Suprapubic skin (tissue), 4 donors: ENCODE measurements at places on chromosomes 12 and 14. TPM values are rescaled to one million over a fixed set of nuclear protein-coding genes. Genes with fewer than 3 reads are reported as not detected.

Gene CRIP1
- 28.6 TPM for total RNA-seq

DNA sequence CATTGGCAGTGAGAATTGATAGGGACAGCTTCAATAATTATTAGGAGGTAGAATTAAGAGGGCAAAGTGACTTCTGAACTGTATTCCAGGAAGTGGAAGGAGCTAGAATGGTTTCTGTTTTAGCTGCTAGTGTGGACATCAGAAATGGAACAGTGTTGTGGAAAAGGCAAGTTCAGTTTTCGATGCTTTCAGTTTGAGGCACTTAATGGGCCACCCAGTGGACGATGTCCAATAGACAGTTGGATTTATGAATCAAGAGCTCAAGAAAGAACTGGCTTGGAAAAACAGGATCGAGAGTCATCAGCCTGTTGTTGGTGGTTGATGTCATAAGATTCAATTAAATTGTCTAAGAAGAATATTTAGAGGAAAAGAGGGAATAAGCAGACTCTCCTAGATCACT is 136.3 kb downstream of the DYRK2 start:
- H3K36me3 ChIP-seq = no peaks in the 10 kb centered on the region
- H3K27me3 ChIP-seq = no peaks in the 10 kb centered on the region
- H3K27ac ChIP-seq = no peak overlapping the region
- no peak overlapping the region for H3K4me3 ChIP-seq
- DNase-seq = no peak

- no peak for DNase-seq
- no peaks in the 10 kb centered on the region for H3K27me3 ChIP-seq
- H3K4me3 ChIP-seq = no peak overlapping the region
These were observed 85.8 kb downstream of the EXOC5 start for GRCh38 chr14:57182760-57183503.

GRCh38 chr12:74488134-74488533 is 49.5 kb upstream of the ATXN7L3B start:
- no peaks in the 10 kb centered on the region for H3K27me3 ChIP-seq
- no peak overlapping the region for H3K27ac ChIP-seq
- DNase-seq = no peak
- H3K4me1 ChIP-seq = no peaks in the 10 kb centered on the region
- no peak overlapping the region for H3K4me3 ChIP-seq
